ENCODE measurements at places on chromosomes 7 and 10. TPM values are rescaled to one million over a fixed set of nuclear protein-coding genes. Genes with fewer than 3 reads are reported as not detected.

ITPRID1 gene
- total RNA-seq = not detected

UCN3 gene
- total RNA-seq = not detected

- DNase-seq = no peak
Observed at GRCh38 chr10:69815104-69815503, 13.4 kb downstream of the COL13A1 start.

DNA sequence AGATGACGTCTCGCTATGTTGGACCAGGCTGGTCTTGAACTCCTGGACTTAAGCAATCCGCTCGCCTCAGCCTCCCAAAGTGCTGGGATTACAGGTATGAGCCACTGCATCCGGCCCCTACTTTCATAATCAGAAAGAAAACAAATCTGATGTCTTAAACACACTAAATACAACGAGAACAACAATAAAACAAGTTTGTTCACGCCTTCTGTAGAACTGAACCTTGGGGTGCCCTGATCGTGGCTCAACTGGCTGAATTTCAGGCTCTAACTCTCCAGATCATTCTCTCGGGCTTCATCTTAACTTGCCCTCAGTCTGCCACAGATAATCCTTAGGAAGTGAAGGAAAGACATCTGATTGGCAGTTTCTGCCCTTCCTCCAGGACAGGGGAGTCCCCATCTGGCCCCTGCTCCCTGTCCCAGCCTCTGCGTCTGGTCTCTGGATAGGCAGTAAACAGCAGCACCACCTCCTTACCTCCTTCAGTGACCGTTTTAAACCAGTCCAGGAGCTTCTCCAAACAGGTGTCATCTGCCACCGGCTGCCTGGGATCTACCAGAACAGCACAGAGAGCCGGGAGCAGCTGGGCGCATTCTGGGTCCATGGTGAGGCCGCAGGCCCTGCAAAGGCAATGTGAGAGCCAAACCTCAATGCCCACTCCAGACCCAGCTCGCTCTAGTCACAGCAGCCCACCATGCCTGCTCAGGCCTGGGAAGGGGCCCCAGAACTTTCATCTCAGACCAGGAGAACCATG lies 1.3 kb downstream of the BRAT1 start:
- DNase-seq = no peak

GRCh38 chr10:103054621-103055020 lies 136.5 kb downstream of the CNNM2 start:
- DNase-seq = no peak

GRCh38 chr10:29841724-29842649 lies 207.2 kb upstream of the SVIL start:
- DNase-seq = peak; percentile 45

DNA sequence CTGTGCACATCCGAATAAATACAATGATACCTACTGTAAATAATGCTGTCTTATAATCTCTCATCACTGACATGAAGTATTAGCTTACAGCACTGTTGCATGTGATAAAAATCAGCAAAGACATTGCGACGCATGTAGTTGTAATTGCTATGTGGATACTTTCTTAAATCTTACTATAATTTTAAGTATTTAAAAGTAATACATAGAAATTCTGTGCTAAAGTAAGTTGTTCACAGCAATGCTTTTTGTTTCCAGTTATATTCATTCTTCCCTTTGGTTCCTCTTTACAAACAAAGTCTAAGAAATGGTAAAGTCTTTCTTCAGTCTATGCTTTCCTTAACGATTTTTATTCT lies 113.7 kb upstream of the DGKB start:
- DNase-seq = no peak
